ENCODE measurements at places on chromosomes 16 and 17.

- DNase-seq, result peak; percentile 45
These were observed 1.4 kb downstream of the SOX9 start for GRCh38 chr17:72122010-72122764.

DNA sequence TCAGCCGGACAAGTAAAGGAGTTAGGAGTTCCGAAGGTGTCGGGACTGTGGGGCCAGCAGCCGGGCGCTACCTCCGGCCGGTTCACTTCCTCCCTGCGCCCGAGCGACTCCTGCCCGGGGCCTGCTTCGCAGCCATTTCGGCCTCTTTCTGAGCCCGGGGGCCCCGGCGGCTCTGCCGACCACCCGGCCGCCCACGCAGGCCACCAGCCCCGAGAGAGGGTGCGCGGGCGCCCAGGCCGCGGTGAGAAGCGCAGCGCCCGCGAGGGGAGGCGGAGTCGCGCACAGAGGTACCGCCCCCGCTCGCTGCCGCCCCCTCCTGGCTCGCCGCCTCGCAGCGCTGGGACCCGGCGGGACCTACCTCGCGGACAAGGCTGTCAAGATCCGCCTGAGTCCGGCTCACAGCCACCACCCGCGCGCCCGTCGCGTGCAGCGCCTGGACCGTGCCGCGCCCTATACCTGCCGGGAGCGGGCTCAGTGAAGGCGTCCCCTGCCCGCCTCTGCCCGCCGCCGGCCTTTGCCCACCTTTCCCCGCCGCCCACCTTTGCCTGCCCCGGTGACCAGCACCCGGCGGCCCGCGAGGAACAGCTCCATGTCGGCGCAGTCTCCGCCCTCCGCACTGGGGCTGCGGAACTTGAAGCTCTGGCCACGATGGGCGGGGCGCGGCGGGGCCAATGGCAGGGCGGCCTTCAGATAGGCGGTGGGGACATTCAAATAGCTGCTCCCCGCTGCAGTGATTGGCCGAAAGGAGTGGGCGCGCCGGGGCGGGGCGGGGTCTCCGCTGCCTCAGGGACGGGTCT, at the start of gene DCXR:
DCXR (minus strand) TSS at position 606 of the 797 bp plus-strand sequence; CDS start at position 591, 15 bp downstream.
- peak; percentile 94 for DNase-seq

- DNase-seq, result no peak
These were observed 2032.8 kb downstream of the TP53TG3F start for GRCh38 chr16:35492225-35492624.

- DNase-seq, result no peak
These were observed 26.9 kb upstream of the PPM1E start for GRCh38 chr17:58728798-58729197.

- DNase-seq, result no peak
These were observed 22.5 kb upstream of the TMEM132E start for GRCh38 chr17:34556931-34557330.
